CD4-positive, alpha-beta T cell treated with Interleukin-4 for 4 hours (primary cell): ENCODE measurements at places on chromosomes 4 and X.

DNA sequence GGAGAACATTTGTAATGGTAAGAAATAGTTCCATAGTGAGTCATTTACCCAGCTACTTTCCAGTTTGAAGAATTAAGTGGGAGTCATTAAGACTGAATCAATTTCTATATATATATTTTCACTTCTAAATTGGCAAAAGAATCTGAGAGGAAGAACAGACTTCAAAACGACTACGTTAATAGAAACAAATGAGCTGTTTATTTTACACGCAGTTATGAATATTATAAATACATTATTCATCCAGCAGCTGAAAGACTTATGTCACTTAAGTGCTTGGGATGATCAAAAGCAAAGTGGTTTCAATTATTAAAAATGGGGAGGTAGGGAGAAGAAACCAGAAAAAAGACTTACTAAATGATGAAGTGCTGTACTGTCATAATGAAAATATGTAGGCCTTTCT lies 260.5 kb upstream of the DDX53 start:
- DNase-seq: no peak

GRCh38 chr4:152935631-152936445 lies at the start of gene FHDC1:
FHDC1 (plus strand) TSS chr4:152936323; CDS start chr4:152943058, 6,735 bp downstream.
- DNase-seq: no peak

- no peak for DNase-seq
These were observed 4.9 kb downstream of the SPRY1 start for GRCh38 chr4:123401271-123402120.

- no peak for DNase-seq
These were observed 52.5 kb downstream of the MAGEB10 start for GRCh38 chrX:27860337-27860736.

- no peak for DNase-seq
These were observed 27.5 kb downstream of the ARX start for GRCh38 chrX:24988314-24988713.

DNA sequence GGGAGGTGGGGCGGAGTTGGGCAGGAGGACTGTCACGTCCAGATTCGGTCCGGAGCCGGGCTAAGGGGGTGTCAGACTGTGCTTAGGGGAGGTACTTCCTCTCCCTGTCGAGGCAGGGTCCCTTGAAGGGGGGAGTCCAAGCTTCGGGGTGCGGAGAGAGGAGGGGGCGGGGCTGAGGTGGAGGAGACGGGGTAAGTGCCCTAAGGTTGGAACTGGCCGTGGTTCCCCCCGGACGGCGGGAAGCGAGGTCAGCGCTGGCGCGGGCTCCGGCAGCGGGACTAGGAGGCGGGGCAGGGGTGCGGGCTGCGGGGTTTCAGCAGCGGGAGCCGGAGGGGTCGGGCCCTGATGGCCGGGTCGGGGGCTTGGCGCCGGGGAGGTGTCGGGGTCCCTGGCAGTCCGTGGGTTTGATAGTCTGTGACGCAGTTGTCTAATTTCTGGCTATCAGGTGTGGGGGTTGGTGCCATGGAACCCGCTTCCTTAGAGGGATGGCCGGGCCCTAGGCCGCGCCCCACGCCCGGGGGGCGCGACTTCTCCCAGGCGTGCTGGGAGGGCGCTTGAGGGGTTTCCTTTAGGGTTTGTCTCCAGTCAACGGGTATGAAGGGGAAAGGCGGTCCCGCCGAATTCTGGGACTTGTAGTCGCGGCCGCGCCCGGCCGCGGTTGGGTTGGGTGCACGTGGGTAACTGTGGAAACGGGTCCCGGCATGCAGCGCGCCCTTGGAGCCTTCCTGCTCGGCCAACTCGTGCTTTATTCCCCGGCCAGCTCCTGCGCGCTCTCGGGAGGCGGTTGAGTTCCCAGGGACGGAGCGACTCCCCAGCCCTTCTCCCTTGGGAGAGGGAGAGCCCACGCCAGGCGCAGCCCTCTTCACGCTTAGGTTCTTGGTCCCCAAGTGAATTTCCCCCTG lies 1.5 kb downstream of the DCUN1D4 start:
- peak; percentile 85 for DNase-seq

DNA sequence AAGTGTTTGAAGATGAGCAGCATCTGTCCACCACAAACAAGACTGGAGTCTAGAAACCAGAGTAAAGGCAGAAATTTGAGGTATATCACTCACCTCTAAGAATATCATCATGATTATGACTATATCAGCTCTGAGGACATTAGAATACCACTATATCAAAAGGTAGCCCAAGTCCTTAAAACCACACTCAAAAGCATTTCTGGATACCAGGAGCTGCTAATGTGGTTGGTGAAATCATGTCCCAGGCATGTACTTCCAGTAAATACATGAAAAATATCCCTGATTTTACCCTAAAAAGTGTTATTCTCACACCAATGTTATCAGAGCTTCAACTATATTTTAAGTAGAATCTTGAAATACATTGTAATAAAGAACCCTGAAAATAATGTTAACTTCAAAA lies 136.3 kb upstream of the SMAD1 start:
- DNase-seq: no peak

- DNase-seq: no peak
These were observed at the start of gene BEND4 for GRCh38 chr4:42152507-42153504. BEND4 (minus strand) TSS chr4:42152655; CDS start chr4:42152143, 512 bp downstream.

GRCh38 chrX:12685541-12685940 lies 105.7 kb upstream of the PRPS2 start:
- no peak for DNase-seq

DNA sequence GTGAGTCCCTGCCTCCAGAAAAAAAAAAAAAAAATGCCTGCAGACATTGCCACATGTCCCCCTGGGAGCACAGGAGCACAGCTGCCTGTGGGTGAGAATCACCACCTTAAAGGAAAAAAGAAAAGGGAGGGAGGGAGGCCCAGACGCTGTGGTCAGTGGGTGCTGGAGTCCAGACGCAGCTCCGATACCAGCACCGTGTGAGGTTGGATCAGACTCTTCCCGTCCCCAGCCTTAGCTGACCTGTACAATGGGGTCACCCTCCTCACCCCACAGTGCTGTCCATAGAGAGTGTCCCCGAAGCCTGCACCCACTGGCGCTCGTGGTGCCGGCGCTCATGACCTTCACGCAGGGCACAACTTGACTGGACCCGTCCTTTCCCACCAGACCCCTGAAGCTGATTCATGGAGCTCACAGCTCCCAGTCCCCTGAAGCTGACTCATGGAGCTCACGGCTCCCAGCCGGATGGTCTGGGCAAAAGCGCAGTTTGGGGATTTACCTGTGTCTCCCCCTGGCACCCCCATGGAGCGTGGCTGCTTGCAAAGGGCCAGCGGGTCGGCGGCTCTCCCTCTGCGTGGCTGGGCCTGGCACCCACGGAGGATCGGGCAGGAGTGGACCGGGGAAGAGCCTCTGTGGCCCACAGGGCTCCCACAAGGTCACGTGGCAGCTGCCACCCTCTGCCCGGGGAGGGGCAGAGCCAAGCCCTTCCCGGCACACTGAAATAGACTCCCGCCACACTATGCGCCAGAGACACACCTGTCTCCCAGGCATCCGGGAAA lies 31.4 kb downstream of the ABLIM2 start:
- no peak for DNase-seq

DNA sequence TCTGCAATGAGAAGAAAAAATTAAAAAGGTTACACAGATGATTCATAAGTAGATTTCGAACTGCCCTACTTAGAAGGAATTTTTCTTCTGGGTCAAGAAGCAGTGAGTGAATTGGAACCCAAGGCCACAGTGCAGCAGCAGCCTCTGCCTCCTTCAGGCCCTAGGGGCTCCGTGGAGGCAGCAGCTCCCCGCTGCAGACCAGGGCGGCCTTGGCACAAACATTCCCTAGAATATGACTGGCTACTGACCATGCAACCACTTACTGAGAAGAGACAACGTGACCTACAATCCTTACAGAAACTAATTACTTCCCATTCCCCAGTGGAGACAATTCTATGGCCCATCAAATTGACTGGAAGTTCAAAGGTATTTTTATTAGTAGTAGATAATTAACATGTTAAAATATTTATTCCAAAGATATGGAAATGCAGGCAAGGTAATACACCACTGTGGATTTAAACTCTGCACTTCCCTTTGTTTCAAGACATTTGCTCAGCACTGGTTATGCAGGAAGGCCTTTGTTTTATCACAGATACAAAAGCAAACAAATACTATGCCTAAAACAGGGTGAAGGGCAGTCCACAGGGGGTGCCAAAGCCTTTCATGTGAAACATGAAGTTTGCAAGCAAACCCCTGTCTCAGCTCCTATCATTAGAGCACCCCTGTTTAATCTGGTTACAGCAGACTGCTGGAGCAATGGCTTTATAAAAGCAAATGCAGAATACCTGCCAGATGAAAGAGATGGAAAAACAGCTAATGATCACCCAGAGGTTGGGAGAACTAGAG lies 59.2 kb downstream of the PCDH19 start:
- no peak for DNase-seq

GRCh38 chr4:109998867-109999584 lies 86.3 kb downstream of the EGF start:
- DNase-seq: peak; percentile 74

- DNase-seq: no peak
These were observed 162.6 kb downstream of the INPP4B start for GRCh38 chr4:142683503-142683902.

- no peak for DNase-seq
These were observed 340.1 kb upstream of the NR3C2 start for GRCh38 chr4:148782284-148782683.

DNA sequence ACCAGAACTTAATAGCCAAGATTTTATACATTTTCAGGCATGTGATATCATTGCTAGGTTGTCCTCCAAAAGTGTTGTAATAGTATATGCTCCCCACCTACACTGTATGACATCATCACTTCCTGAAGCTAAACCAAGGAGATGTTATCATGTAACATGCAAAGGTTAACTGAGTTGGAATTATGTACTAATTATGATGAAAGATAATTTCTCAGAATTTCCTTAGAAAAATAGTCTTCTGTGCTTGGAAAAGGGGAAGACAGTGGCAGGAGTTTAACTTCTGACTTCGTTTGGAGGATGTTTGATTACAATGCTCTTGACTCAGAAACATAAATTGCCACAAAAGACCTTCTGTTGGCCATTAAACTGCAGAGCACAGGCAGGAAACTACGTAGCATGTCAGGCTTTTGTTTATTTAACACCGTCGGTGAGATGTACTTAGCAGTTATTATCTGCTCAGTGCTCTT lies 83.6 kb upstream of the GUCY1A1 start:
- peak; percentile 1 for DNase-seq

GRCh38 chrX:12929701-12930100 lies 23.3 kb downstream of the TLR8 start:
- no peak for DNase-seq

GRCh38 chr4:40736910-40737309 lies 12.8 kb upstream of the NSUN7 start:
- no peak for DNase-seq

GRCh38 chr4:158825433-158826036 lies 56.7 kb downstream of the FNIP2 start:
- DNase-seq: no peak

DNA sequence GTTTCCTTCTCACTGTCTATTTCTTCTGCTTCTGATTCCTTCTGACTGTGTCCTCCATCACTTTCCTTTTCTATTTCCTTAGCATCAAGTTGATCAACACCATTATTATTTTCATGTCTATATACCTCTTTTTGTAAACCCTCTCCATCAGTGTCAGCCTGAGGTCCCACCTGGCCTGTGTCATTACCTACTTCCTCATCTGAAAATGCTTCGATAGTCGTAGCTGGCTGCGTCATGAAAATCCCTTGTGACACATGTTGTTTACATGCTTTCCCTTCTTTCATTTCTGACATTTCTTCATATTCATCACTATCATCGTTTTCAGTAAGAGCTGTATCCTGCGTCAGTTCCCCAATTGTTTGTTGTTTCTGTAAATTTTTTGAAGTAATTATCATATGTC lies 39.6 kb downstream of the RPGR start:
- DNase-seq: no peak

GRCh38 chr4:16582526-16582925 lies 315.9 kb downstream of the LDB2 start:
- no peak for DNase-seq

GRCh38 chrX:56791456-56791855 lies 62.4 kb downstream of the NBDY start:
- DNase-seq: no peak

DNA sequence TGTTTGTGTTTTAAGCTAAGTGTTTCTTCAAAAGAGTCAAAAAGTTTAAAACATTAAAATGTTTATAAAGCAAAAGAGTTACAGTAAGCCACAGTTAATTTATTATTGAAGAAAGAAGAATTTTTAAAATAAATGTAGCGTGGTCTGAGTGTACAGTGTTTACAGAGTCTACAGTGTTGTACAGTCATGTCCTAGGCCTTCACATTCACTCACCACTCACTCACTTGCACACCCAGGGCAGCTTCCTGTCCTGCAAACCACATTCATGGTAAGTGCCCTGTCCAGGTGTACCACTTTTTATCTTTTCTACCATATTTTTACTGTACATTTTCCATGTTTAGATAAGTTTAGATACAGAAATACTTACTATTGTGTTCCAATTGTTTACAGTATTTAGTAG lies 239.7 kb upstream of the AGA start:
- no peak for DNase-seq
